Bronchus fibroblast of lung (primary cell): ENCODE measurements at places on chromosomes 12 and 14. TPM values are rescaled to one million over a fixed set of nuclear protein-coding genes. Genes with fewer than 3 reads are reported as not detected.

The ETNK1 gene
- 15.0 and 19.5 TPM in 2 replicates for total RNA-seq

The SCN8A gene
- total RNA-seq, result 0.74 and 1.7 TPM in 2 replicates

The CLSTN3 gene
- total RNA-seq, result 6.1 and 9.7 TPM in 2 replicates

The M6PR gene
- total RNA-seq, result 76.0 and 76.3 TPM in 2 replicates

The ATF7 gene
- total RNA-seq, result 8.5 and 10.4 TPM in 2 replicates

The BRF1 gene
- 26.8 and 27.2 TPM in 2 replicates for total RNA-seq

The KLRB1 gene
- not detected in 2 replicates for total RNA-seq

The KITLG gene
- 20.2 and 22.4 TPM in 2 replicates for total RNA-seq

The DPY19L2 gene
- total RNA-seq, result 1.5 and 2.5 TPM in 2 replicates

The PLEKHG7 gene
- total RNA-seq, result not detected in 2 replicates

The EMP1 gene
- total RNA-seq, result 356 and 471 TPM in 2 replicates

The UTP20 gene
- 10.1 and 11.1 TPM in 2 replicates for total RNA-seq

The DHRS2 gene
- not detected in 2 replicates for total RNA-seq

The LRRK2 gene
- 0.74 and 0.84 TPM in 2 replicates for total RNA-seq

The PTPN11 gene
- 46.4 and 62.4 TPM in 2 replicates for total RNA-seq

The OR6C1 gene
- not detected in 2 replicates for total RNA-seq

The JPH4 gene
- total RNA-seq, result not detected in 2 replicates

The GON7 gene
- 9.7 and 15.6 TPM in 2 replicates for total RNA-seq

The TOMM20L gene
- not detected in 2 replicates for total RNA-seq

The NAA30 gene
- total RNA-seq, result 5.8 and 9.8 TPM in 2 replicates

The CMA1 gene
- not detected in 2 replicates for total RNA-seq

The TCL1B gene
- not detected in 2 replicates for total RNA-seq

The SLC39A2 gene
- not detected in 2 replicates for total RNA-seq

The PIWIL1 gene
- not detected in 2 replicates for total RNA-seq

The ASCL1 gene
- total RNA-seq, result not detected in 2 replicates

The TAS2R7 gene
- total RNA-seq, result not detected in 2 replicates

The GLS2 gene
- total RNA-seq, result under 0.01 TPM in 2 replicates

The DTX1 gene
- 0.30 TPM in 1 of 2 replicates, not detected in the other for total RNA-seq

The TAC3 gene
- 0.34 TPM in 1 of 2 replicates, not detected in the other for total RNA-seq

The TPPP2 gene
- not detected in 2 replicates for total RNA-seq

The PKP2 gene
- total RNA-seq, result 0.67 and 1.2 TPM in 2 replicates

The CLEC9A gene
- not detected in 2 replicates for total RNA-seq

The CLMN gene
- total RNA-seq, result 0.17 and 0.30 TPM in 2 replicates

The C12orf56 gene
- under 0.01 TPM in 1 of 2 replicates, not detected in the other for total RNA-seq

The ESPL1 gene
- 12.4 and 13.2 TPM in 2 replicates for total RNA-seq

The EID3 gene
- 1.8 and 2.1 TPM in 2 replicates for total RNA-seq

The HOXC12 gene
- not detected in 2 replicates for total RNA-seq

The FGFR1OP2 gene
- 21.9 and 31.8 TPM in 2 replicates for total RNA-seq

The YLPM1 gene
- total RNA-seq, result 11.9 and 15.5 TPM in 2 replicates

The WNT1 gene
- not detected in 2 replicates for total RNA-seq

The GUCY2C gene
- not detected in 2 replicates for total RNA-seq

The BDKRB1 gene
- 3.1 and 3.5 TPM in 2 replicates for total RNA-seq

The DNAH10 gene
- total RNA-seq, result under 0.01 TPM in 2 replicates

The GALNT16 gene
- 0.17 and 0.45 TPM in 2 replicates for total RNA-seq

The TIGAR gene
- 6.1 and 7.7 TPM in 2 replicates for total RNA-seq

The GYS2 gene
- not detected in 2 replicates for total RNA-seq

The GRIN2B gene
- not detected in 2 replicates for total RNA-seq

The SMARCC2 gene
- total RNA-seq, result 32.6 and 33.3 TPM in 2 replicates

The OR4Q2 gene
- total RNA-seq, result not detected in 2 replicates
